ENCODE measurements at places on chromosomes 4 and X. TPM values are rescaled to one million over a fixed set of nuclear protein-coding genes. Genes with fewer than 3 reads are reported as not detected.

DNA sequence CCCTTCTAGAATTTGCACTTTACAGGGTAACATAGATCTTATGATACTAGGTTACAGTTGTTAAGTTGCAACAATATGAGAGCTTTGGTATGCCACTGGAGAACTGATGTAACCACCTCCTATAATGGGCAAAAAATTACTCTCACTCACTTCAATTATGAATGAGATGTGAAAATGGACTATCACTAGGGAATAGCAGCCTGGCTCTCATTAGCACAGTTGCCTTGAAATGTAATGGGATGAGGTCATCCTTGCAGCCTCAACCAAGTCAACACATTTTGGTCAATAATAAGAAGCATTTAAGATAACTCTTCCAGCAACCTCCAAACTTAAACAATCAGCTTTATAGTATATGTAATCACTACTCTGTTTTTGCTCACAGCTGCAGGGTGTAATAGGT lies 69.4 kb downstream of the TBC1D9 start:
- peaks cover 14% of the 10 kb centered on the region for H3K4me1 ChIP-seq
- H3K4me3 ChIP-seq, result no peak overlapping the region
- no peaks in the 10 kb centered on the region for H3K27me3 ChIP-seq

GRCh38 chr4:148573296-148573695 lies 131.1 kb upstream of the NR3C2 start:
- H3K27me3 ChIP-seq, result no peaks in the 10 kb centered on the region
- no peak overlapping the region for H3K4me3 ChIP-seq
- no peak overlapping the region for H3K27ac ChIP-seq
- DNase-seq, result no peak

- H3K27me3 ChIP-seq, result no peaks in the 10 kb centered on the region
- H3K4me3 ChIP-seq, result no peak overlapping the region
- H3K36me3 ChIP-seq, result no peaks in the 10 kb centered on the region
- H3K4me1 ChIP-seq, result peaks cover 27% of the 10 kb centered on the region
- no peak overlapping the region for H3K27ac ChIP-seq
- no peak for DNase-seq
Observed at GRCh38 chrX:98071331-98071730, 1187.6 kb downstream of the RPA4 start.

GRCh38 chr4:3368841-3369760 lies 72.7 kb upstream of the HGFAC start:
- peaks cover 3% of the 10 kb centered on the region for H3K36me3 ChIP-seq
- H3K27ac ChIP-seq, result peak overlapping the region; percentile 66
- H3K4me3 ChIP-seq, result peak overlapping the region; percentile 68
- DNase-seq, result no peak
- H3K4me1 ChIP-seq, result peaks cover 67% of the 10 kb centered on the region

DNA sequence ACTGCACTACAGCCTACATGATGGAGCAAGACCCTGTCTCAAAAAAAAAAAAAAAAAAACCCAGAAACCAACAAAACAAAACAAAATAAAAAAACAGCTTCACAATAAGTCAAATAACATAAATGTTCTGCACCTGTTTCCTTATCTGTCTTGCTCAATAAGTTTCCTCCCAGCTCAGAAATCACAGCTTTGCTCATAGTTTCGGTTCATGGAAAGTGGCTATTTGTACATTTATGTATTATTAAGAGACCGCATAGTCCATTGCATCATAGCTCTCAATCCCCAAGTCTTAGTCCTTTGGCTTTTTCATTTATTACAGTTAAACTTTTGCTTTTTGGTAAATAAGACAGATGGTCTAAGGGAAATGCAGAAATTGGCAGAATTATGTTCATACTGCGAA lies 24.4 kb upstream of the CFAP299 start:
- H3K4me3 ChIP-seq, result no peak overlapping the region
- no peaks in the 10 kb centered on the region for H3K36me3 ChIP-seq
- no peaks in the 10 kb centered on the region for H3K4me1 ChIP-seq
- H3K27ac ChIP-seq, result no peak overlapping the region
- H3K27me3 ChIP-seq, result peaks cover 82% of the 10 kb centered on the region

DNA sequence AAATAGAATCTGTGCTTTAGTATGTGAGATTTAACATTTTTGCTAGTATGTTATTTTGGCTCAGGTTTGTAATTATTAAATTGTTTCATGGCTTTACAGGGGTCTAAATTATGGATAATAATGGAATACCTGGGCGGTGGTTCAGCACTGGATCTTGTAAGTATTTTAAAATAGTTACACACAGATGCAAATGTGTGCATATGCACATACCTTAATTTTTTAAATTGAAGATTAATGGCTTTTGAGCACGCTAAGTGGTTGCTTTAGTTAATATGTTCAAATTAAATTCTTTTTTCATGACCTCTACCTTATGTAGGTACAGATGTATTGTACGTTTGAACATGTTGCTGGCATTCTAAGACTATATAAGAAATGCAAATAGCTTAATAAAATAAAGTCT lies 40.2 kb downstream of the STK26 start:
- H3K4me3 ChIP-seq, result no peak overlapping the region
- H3K27me3 ChIP-seq, result no peaks in the 10 kb centered on the region
- H3K27ac ChIP-seq, result no peak overlapping the region
- no peaks in the 10 kb centered on the region for H3K36me3 ChIP-seq

GRCh38 chr4:129614611-129615010 lies 518.7 kb downstream of the C4orf33 start:
- no peaks in the 10 kb centered on the region for H3K36me3 ChIP-seq
- no peaks in the 10 kb centered on the region for H3K27me3 ChIP-seq
- DNase-seq, result no peak
- no peak overlapping the region for H3K27ac ChIP-seq
- no peaks in the 10 kb centered on the region for H3K4me1 ChIP-seq
- no peak overlapping the region for H3K4me3 ChIP-seq

GRCh38 chr4:69760455-69760854 lies at the start of gene SULT1B1:
TSS of gene SULT1B1 (minus strand) at chr4:69760620. CDS start at chr4:69755217, 5,403 bp downstream.
- peaks cover 4% of the 10 kb centered on the region for H3K4me1 ChIP-seq
- no peaks in the 10 kb centered on the region for H3K36me3 ChIP-seq
- H3K27ac ChIP-seq, result peak within 1 kb of the TSS; percentile 3
- no peak for DNase-seq
- H3K4me3 ChIP-seq, result no peak within 1 kb of the TSS

DNA sequence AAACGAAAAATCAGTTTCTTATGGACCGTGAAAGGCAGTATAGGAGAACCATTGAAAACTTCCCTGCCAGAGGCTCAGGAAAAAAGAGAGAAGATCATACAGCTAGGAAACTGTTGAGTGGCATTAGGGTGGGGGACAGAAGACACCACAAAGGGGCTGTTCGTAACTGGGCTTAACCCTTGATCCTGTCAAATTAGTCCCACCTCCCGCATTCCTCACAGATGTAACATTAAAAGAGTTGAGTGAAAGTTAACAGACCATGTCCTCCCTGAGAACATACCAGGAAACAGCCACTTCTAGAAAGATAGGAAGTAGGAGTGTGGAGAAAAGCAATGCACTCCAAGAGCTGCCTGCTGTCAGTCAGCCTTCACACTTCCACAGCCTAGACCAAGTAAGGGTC lies 8.7 kb downstream of the SHROOM4 start:
- peaks cover 8% of the 10 kb centered on the region for H3K36me3 ChIP-seq
- H3K27ac ChIP-seq, result no peak overlapping the region
- H3K4me1 ChIP-seq, result peaks cover 19% of the 10 kb centered on the region
- no peaks in the 10 kb centered on the region for H3K27me3 ChIP-seq
- DNase-seq, result no peak
- H3K4me3 ChIP-seq, result no peak overlapping the region

Gene MAGEA8
- total RNA-seq, result not detected

Gene PRSS12
- total RNA-seq, result 1.1 TPM

Gene PRRG3
- total RNA-seq, result 2.9 TPM

Data from neural crest cell (in vitro differentiated cells).